ENCODE measurements at places on chromosomes 7 and 10. TPM values are rescaled to one million over a fixed set of nuclear protein-coding genes. Genes with fewer than 3 reads are reported as not detected.

The KCNIP2 gene
- 2.6 TPM for total RNA-seq

The HDAC9 gene
- 4.4 TPM for total RNA-seq

- H3K36me3 ChIP-seq, result no peaks in the 10 kb centered on the region
- H3K4me1 ChIP-seq, result no peaks in the 10 kb centered on the region
- no peak overlapping the region for H3K27ac ChIP-seq
- no peak overlapping the region for H3K4me3 ChIP-seq
Measured at GRCh38 chr7:94449151-94449725, 54.5 kb downstream of the COL1A2 start.

DNA sequence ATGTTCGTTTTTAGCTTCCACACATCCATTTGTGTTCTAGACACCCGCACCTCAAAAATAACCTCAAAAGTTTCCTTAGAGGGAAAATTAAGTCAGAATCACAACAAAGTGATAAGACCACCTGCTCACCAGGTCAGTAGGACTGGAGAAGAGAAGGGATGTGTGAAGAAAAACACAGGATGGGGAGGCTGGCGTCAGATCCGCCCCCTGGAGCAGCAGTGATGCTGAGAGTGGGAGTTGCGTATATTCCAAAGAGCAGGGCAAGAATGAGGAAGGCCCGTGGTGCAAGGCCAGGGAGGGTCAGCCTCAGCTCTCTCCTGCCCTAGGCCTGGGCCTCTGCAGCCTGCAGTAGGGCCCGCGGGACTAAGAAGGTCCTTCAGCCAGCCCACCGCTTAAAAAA lies 28.7 kb downstream of the CRTAC1 start:
- no peaks in the 10 kb centered on the region for H3K36me3 ChIP-seq
- no peak overlapping the region for H3K4me3 ChIP-seq
- no peak for DNase-seq
- H3K27ac ChIP-seq, result no peak overlapping the region

- DNase-seq, result no peak
- no peaks in the 10 kb centered on the region for H3K4me1 ChIP-seq
- no peak overlapping the region for H3K4me3 ChIP-seq
Measured at GRCh38 chr10:120475844-120476791, 19.1 kb downstream of the PLPP4 start.

Measured in lung (tissue), 17 donors.